ENCODE measurements at places on chromosomes 7 and 10. TPM values are rescaled to one million over a fixed set of nuclear protein-coding genes. Genes with fewer than 3 reads are reported as not detected.

PRR15 gene
- polyA plus RNA-seq = 0.11 TPM

PRSS37 gene
- polyA plus RNA-seq = not detected

GJD4 gene
- not detected for polyA plus RNA-seq

SLC26A5 gene
- not detected for polyA plus RNA-seq

PRLHR gene
- polyA plus RNA-seq = not detected

All from BJ (cell line).